Hepatic stellate cell (primary cell): ENCODE measurements at places on chromosomes 16 and 17.
A peak's percentile ranks its signal among the peaks of the same experiment; 100 is the strongest.

- DNase-seq, result no peak
Observed at GRCh38 chr16:87250431-87250960, 66.7 kb downstream of the C16orf95 start.

GRCh38 chr17:51740531-51740930 lies 418.0 kb downstream of the CA10 start:
- DNase-seq, result no peak

- no peak for DNase-seq
Observed at GRCh38 chr16:58044266-58045019, 18.9 kb downstream of the MMP15 start.

DNA sequence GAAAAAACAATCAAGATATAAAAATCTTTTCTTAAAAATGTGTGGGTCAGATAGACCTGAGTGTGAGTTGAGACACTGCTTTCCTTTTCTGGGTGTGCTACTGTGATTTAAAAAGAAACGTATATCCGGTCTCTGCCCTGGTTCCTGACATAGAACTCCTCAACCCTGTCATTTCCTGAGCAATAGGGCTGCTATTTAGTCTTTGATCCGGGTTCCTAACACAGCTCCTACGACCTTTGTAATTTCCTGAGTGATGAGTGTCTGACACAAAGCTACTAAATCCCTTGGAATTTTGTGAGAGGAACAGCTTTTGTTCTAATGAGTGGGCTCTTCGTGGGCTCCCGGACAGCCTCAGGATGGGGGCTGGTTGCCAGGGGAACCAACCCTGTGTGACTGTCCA lies 93.9 kb upstream of the FA2H start:
- DNase-seq, result no peak

GRCh38 chr17:65231662-65232335 lies 94.6 kb downstream of the RGS9 start:
- peak; percentile 86 for DNase-seq

- no peak for DNase-seq
Observed at GRCh38 chr16:28835864-28836760, 10.0 kb downstream of the TUFM start.

DNA sequence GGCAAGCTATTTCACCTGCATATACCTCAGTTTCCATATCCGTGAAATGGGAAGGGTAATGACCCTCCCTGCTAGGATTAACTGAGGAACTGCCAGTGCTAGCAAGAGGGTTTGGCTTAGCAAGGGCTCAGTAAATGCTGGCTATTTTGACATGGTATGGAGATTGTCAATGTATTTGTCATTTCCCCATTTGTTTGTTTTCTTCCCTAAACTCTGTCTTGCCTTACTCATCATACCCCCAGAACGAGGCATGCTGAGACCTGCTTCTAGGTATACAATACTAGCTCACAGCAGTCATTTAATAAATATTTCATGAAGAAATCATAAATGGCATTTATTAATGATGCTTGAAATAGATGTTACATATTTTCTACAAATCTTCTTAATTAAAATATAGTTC lies 124.0 kb downstream of the DYNLRB2 start:
- DNase-seq, result no peak

DNA sequence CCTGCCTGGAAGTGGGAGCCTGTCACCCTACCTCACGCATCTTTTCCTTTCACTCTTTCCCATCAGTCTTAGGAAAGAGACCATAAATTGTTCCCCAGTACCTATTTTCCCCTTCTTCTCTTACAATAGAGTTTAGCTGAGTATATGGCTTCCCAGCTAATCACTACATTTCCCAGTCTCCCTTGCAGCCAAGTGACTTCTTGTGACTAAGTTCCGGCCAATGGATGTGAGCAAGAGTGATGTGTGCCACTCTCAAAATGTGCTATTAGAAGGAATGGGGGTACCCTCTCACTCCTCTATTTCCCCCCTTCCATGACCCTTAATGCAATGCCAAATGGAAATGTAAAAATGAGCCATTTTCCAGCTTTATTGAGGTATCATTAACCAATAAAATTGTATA lies 8.2 kb upstream of the PYY start:
- DNase-seq, result no peak

DNA sequence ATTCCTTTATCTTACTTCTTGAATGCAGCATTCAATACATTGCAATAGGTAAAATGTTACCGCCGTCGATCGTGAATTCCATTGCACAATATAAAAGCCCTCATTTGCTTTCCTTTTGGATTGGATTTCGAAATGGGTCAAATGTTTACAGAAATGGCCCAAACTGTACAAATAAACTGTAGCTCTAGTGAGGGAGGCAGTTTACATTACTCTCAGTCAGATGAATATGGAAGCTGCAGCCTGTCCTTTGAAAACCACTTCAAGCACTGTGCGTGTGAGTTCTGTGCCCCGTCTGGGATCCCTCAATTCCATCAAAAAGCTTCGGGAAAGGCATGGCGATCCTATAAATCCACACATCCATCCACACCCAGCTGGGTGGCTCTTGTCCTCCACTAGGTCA lies 258.6 kb upstream of the FOXF1 start:
- DNase-seq, result no peak

- DNase-seq, result no peak
Observed at GRCh38 chr16:27458258-27458657, 56.3 kb downstream of the IL21R start.

DNA sequence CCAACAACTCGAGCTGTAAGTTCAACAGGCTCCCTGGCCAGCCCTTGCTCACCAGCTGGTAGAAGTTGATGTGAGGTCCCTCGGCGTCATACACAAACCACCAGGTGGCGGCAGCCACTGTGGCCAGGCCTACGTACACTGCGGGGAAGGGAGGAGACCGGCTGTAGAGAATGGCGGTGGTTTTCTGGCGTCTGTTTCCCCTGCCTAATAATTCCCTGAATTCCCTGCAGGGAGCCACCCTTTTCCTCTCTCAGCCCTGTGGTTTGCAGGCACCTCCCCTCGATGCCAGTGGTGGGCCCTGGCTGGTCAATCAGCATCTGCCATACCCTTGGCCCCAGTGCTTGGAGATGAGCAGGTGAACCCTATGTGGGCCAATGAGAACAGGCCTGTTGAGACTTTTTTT lies 18.9 kb upstream of the P2RX1 start:
- DNase-seq, result peak; percentile 82

- DNase-seq, result no peak
Observed at GRCh38 chr17:78316115-78316866, 43.6 kb downstream of the SOCS3 start.

DNA sequence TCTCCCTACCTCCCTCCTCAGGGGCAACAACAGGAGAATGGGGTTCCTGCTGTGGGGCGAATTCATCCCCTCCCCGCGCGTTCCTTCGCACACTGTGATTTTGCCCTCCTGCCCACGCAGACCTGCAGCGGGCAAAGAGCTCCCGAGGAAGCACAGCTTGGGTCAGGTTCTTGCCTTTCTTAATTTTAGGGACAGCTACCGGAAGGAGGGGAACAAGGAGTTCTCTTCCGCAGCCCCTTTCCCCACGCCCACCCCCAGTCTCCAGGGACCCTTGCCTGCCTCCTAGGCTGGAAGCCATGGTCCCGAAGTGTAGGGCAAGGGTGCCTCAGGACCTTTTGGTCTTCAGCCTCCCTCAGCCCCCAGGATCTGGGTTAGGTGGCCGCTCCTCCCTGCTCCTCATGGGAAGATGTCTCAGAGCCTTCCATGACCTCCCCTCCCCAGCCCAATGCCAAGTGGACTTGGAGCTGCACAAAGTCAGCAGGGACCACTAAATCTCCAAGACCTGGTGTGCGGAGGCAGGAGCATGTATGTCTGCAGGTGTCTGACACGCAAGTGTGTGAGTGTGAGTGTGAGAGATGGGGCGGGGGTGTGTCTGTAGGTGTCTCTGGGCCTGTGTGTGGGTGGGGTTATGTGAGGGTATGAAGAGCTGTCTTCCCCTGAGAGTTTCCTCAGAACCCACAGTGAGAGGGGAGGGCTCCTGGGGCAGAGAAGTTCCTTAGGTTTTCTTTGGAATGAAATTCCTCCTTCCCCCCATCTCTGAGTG lies 5.9 kb upstream of the LASP1NB start:
- no peak for DNase-seq

DNA sequence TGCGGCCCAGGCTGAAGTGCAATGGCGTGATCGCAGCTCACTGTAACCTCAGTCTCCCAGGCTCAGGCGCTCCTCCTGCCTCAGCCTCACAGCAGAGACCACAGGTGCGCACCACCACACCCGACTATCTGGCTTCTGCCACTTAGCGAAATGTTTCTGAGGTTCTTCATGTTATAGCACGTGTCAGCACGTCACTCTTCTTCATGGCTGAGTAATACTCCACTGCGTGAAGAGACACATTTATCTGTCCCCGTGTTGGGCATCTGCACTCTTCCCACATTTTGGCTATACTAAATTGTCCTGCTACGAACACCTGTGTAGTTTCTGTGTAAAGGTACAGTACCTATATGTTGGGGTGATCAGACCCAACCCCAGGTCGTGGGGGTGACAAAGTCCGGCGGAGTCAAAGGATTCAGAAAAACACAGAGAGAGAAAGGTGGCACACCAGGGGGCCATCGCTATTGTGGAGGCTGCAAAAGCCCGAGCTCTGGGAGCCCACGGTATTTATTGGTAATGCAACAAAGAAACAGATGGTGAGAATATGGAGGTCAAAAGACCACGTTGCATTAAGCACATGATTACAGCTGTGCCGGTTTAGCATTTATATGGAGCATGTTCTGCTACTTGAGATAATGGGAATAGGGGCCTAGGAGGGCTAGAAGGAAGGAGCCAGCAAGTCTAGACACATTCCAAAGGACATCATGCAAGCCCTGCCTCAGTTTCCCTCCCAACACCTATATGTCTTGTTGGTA lies 851 bp upstream of the DPEP1 start:
- DNase-seq, result no peak

DNA sequence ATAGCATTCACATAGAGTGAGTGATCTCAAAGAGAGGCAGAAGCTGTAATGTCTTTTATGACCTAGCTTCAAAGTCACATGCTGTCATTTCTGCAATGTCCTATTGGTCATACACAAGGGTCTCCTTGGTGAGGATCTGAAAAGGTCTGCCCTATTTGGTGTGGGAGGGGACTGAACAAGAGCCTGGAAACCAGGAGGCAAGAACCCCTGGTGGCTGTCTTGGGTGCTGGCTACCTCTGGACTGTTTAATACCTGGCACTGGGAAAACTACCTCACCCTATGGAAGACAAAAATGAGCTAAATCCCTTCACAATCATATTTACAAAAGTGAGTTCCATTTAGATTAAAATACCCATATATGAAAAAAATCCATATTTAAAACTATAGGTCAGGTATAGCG lies 9.0 kb downstream of the KCTD13 start:
- no peak for DNase-seq

- DNase-seq, result no peak
Observed at GRCh38 chr17:29930409-29931010, 482 bp upstream of the SSH2 start.

- no peak for DNase-seq
Observed at GRCh38 chr17:50922721-50923405, 56.7 kb upstream of the TOB1 start.

DNA sequence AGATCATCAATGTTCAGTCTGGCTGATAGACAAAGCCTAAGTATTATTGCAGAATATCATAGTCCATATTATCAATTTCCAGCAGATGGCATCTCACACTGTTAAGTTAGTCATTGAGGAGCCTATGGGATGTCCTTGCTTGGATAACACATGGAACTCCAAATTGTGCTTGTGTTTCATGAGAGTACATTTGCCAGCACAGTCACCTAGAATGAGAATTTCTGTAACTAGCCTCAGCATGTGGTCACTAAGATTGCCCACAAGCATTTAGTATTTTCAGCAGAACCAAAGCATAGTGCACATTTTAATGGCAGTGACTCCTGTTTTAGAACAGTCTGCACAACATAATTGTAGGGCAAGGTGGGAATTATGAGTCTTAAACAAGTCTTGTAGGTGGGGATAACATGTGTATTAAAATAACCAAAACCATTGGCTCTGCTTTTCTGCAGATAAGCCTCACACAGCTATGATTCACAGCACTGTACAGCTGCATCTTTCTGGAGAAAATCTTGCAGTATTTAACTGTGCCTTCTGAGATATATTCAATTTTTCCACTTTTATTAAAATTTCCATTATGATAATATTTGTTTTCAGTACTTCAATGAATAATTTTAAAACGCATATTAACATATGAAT lies 882.8 kb upstream of the SOX9 start:
- DNase-seq, result peak; percentile 15

- no peak for DNase-seq
Observed at GRCh38 chr17:44776628-44777393, 18.0 kb downstream of the ADAM11 start.

DNA sequence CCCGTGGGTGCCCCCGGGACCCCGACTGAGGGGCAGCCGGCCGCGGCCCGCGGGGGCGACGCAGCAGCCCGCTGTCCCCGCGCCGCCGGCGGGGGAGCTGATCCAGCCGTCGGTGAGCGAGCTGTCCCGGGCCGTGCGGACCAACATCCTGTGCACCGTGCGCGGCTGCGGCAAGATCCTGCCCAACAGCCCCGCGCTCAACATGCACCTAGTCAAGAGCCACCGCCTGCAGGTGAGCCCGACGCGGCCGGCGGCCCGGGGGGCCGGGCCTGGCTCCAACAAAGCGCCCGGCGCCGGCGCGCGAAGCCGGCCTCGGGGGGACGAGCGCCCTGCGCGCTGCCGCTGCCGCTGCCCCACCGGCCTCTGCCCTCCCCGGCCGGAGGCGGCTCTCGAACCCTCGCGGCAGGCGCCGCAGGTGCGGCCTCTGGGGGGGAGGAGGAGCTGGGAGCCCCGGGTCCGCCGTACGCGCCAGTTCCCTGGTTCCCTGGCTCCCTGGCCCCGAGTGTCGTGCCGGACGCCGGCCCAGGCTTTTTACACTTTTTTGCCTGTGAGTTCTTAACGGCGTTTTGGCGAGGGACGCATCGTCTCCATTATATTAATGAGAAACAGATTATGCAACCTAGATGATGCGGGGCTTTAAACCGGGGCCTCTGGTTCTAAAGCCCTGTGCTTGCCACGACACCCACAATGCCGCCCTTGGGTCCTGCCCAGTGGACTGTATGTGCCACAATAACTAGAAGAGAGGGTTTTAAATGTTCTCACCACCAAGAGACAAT lies 521 bp downstream of the ATMIN start:
- DNase-seq, result peak; percentile 42

DNA sequence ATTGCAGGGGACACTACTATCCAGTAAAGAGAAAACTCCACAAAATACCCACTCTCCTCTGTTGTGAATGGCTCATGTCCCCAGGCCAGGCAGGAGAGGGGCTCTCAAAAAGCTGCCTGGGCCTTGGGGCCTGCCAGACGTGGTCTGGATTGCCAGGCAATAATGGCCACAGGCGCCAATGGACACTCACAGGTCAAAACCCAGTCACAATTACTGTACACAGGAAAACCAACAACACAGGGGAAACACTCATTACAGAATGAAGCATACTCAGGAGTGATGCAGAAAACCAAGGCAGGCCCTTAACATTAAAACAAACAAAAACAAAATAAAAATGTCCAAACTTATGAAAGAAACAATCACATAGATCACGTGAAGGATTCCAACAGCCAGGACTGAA lies 35.1 kb upstream of the SREBF1 start:
- no peak for DNase-seq
